ENCODE measurements at places on chromosomes 12 and 14.

DNA sequence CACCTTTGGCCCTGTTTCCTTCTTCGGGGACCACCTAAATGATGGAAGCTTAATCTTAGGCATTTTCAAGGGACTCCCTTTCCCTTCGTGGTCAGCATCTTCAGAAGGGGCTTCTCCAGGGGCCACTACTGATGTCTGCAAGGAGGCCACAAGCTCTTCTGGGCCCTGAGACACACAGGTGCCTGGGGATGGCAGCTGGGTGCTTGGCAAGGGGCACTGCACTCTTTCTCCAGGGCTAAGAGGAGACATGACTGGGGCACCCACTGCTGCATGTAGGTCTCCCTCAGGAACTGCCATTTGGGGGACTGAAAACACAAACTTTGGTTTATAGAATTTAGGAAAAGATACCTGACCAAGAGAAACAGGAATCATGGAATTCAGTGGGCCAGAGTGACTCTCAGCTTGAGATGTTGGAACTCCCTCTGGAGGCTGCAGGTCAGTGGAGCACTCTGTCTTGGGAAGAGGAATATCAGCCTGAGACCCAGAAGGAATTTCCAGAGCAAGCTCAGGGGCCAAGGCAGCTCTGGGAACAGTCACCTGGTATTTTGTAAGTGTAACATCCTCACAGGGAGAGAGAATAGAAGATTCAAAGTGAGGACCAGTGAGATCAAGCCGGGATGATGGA, 16.0 kb downstream of the PLD4 start:
- DNase-seq: no peak

- no peak for DNase-seq
These were observed 220.0 kb downstream of the RASSF9 start for GRCh38 chr12:85616201-85616600.

DNA sequence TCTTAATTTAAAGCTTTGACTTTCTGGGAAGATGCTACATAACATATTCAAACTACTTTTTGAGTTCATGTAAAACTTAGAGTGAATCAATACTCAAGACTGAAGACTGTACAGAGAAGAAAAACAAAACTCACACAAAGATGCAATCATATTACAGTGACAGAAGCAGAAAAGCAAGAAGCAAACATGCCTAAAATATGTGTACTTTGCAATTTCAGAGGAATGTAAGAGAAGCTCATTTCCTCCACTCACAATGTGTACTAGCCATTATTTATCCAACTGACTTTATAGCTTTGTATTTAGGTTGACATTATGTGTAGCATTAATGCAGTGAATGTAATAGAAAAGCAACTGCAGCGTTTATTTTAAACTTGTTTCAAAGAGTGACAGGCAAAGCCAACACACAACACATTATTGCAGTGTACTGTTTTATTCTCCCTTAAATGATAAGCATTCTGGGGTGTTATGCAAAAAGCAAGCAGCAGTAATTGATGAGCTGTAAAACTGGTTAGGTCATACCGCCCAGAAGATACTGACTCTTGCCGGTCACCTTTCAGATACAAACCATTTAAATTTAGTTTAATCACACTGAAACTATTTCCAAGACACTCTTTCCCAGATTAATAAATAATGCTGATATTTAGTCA, 88.2 kb upstream of the PAWR start:
- no peak for DNase-seq

GRCh38 chr12:57993834-57994233, 52.5 kb downstream of the ATP23 start:
- DNase-seq: no peak

- DNase-seq: no peak
These were observed 13.9 kb upstream of the NUDT4 start for GRCh38 chr12:93363841-93364297.

DNA sequence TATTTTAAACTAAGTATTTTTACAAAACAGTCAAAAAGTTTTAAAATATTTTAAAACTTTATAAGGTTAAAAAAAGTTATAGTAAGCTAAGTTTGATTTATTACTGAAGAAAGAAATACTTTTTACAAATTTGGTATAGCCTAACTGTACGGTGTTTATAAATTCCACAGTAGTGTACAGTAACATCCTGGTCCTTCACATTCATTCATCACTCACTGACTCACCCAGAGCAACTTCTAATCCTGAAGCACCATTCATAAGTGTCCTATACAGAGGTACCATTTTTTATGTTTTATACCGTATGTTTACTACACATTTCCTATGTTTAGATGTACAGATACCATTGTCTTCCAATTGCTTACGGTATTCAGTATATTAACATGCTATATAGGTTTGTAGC, 170.0 kb downstream of the KLHL28 start:
- no peak for DNase-seq

GRCh38 chr12:49014547-49014946, 4.0 kb downstream of the PRKAG1 start:
- no peak for DNase-seq

DNA sequence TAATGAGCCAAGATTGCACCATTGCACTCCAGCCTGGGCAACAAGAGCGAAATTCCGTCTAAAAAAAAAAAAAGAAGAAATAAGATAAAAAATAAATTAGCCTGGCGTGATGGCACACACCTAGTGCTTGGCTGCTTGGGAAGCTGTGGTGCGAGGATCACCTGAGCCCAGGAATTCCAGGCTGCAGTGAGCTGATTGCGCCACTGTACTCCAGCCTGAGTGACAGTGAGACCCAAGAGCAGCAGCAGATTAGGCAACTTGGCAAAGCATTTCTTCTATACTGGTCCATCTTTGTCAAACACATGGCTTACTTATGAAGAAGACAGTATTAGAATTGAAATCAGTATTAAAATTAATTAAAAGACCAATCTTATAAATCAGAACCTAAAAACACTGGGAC, 6.3 kb downstream of the GON7 start:
- no peak for DNase-seq

DNA sequence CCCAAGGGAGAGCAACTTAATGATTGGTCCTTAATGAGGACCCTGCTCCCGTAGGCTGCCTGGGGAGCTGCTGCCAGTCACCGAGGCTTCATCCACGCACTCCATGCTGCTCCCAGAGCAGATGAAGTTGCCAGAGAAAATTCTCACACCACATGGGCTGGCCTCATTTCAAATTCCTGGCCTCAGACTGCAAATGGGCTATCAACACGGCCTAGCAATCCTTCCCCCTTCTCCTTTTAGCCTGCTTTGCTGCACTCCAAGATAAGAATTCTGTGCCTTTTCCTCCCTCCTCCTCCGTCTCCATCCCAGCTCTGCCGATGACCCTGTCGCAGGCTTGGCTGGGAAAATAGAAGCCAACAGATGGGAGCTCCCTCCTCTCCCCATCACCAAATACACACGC, 10.8 kb upstream of the DGLUCY start:
- no peak for DNase-seq

- DNase-seq: no peak
These were observed 69.0 kb upstream of the RERGL start for GRCh38 chr12:18158774-18159557.

DNA sequence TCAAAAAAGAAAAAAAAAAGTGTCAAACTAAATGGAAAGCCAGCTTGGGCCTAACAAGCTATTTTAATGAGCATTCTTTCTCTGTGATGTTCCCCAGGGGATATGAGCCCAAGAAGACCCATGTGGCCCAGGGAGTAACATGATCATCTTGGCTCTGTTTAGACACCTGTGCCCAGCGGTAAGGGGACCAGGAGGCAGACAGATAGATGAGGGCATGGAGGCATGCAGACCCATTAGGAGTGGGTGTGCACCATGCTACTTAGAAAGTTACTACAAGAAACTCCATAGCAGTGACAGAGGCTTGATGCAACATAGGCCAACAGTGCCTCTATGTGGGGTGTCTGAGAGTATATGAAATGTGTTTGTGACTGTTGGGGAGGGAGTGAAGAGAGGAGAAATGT, 3.1 kb upstream of the CREBL2 start:
- no peak for DNase-seq

- no peak for DNase-seq
These were observed 1288.4 kb downstream of the AACS start for GRCh38 chr12:126353604-126354003.

DNA sequence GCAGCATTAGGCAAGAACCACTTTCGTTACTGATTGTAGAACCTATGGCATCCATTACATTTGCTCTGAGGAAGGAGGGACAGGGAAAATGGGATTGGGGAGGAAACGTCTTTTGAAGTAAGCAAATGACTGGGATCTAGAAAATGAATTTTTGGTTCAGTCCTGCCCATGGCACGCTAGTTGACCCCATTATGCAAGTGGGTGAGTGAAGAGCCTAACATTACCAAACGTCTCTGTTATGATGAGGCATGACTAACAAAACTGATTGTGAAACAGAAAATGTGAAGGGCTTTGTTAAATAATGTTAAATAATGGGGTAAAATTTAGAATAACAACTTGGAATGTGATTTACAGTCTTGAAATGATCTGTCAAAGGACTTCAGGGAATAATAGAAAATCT, 38.9 kb downstream of the CPSF2 start:
- DNase-seq: peak; percentile 64

DNA sequence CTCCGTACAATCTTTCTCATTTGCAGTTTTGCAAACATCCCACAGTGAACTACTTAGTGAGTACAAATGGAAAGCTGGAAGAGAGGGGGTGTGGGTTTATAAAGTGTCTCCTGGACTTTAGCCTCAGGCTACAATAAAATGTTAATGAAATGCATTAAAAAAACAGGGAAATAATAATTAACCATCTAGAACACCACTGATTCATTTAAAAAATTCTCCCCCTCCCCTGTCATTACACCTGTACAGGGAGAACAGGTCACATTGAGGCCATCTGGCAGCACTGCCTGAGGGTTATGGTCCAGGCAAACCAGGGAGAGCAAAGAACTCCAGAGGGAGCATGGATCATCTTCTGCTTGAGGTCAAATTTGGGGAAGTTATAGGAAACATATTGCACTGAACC, 96.3 kb downstream of the TSPAN8 start:
- DNase-seq: no peak

DNA sequence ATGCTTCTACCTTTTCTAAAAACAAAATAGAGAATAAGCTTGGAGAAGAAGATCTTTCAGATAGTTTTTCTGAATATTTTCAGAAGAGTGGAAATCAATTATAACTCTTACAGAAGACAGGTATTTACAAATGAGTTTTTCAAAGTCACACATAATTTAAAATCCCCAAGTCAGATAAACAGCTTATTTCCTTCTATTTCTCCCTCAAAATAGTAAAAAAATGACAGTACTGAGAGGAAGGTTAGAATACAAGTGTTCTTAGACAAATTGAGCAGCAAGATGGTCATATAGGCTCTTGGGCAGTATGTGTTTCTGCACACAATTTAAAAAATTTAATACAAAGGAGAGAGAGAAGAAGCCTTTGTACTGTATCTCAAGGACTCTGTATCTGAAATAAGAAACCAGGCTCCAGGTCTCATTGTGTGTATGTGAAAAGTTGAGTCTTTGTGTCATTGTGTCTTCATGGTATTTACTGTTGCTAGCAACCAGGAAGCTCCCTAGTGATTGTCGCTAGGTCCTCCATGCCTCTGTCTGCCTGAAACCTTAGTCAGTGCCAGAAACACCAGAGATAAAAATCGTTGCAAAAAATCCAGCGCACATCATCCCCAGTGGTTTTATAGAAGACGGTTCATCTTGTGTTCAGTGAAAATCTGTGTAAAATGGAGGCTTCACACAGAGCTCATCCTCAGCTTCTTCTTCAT, 12.9 kb upstream of the TUBA1A start:
- no peak for DNase-seq

DNA sequence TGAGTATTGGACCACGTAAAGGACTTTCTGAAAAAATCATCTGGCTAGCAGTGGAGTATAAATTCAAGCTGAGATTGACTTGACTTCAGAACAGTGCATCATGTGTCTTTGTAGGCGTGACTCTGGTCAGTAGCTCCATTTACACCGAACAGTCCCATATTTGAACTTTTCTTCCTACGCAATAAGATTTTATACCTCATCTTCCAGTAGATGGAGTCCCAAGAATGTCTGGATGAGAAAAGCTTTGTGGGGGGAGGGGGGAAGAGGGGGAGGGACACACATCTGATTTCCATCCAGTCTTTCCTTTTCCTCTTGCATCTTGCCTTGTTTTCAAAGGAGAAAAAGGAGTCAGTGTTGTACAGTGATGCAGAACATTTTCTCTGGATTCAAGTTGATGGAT, 241.0 kb downstream of the EMP1 start:
- no peak for DNase-seq

DNA sequence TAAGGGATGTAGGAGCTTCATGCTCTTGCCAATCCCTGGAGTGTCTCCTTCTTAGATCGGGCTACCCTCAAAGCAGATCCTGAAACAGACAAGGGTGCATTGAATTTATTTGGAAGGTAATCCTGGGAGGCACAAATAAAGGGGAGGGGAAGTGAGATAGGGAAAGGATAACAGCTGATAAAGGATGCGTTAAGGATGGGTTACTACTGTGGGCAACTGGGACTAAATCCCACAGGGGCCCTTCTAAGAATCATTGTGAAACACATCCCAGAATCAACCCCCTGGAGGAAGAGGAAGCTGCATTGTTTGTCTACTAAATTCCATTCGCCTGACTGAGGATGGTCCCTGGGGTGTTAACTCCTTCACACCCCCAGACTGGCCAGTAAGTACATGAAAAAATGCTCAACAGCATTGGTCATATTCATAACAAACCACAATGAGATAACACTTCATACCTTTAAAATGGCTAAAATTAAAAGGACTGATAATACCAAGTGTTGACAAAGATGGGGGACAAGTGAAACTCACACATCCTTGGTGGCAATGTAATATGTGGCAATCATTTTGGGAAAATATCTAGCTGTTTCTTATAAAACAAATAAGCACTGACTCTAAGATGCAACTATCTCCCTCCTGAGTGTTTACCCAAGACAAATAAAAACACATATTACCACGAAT, 37.0 kb upstream of the CMKLR1 start:
- no peak for DNase-seq

GRCh38 chr12:129670256-129670920, 233.4 kb downstream of the TMEM132D start:
- no peak for DNase-seq

GRCh38 chr12:47557386-47557785, 148.4 kb downstream of the RPAP3 start:
- no peak for DNase-seq

Measured in HS-5 (cell line).